ENCODE measurements at places on chromosomes 11 and 22.
A peak's percentile ranks its signal among the peaks of the same experiment; 100 is the strongest.

GRCh38 chr11:13966486-13966885, 4.0 kb downstream of the SPON1 start:
- DNase-seq: no peak

- DNase-seq: no peak
Measured at GRCh38 chr11:70029115-70029860, 48.8 kb upstream of the ANO1 start.

GRCh38 chr11:47617417-47617809, 23.2 kb upstream of the C1QTNF4 start:
- peak; percentile 85 for DNase-seq

- no peak for DNase-seq
Measured at GRCh38 chr22:41534219-41534618, 10.1 kb downstream of the POLR3H start.

- DNase-seq: no peak
Measured at GRCh38 chr22:44133901-44134571, 46.7 kb upstream of the PARVG start.

DNA sequence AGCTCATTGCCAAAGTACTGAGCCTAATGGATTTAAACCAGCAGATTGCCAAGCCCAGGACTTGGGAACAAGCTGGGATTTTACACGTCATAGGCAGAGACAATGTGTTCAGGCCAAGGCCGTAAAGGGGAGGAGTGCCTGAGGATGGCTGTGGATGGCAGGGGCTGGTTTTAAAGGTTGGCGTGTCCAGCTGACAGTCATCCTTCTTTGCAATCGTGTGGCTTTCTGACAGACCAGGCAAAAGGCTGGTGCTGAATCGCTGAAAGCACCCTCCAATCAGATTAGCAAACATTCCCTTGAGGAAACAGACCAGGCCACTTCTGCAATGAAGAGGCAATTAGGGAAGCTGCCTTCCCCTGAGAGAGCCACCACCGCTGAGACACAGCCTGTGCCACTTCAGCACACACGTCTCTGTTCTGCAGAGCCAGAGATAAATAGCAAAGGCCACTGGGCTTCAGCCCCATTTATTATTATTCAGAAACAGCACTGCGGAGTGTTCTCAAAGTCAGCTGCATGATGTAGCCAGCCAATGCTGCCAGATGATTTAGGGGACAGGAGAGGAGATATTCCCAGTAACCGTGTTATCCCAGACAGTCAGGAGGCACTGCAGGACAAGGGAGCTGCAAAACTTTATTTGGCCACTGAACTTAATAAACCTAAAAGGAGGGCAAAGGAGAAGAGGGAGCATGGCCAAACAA, 54.2 kb upstream of the CSNK2A3 start:
- no peak for DNase-seq

GRCh38 chr22:38021206-38021605, 36.0 kb upstream of the PICK1 start:
- DNase-seq: no peak

GRCh38 chr11:62269654-62270278, at the start of gene SCGB2A2:
Gene SCGB2A2, plus strand, starts transcription at chr11:62270158. Its CDS starts 59 bp downstream, at chr11:62270217.
- no peak for DNase-seq

GRCh38 chr11:117705866-117706265, 91.2 kb downstream of the DSCAML1 start:
- DNase-seq: no peak

- DNase-seq: peak; percentile 68
Measured at GRCh38 chr11:86938900-86939880, 16.0 kb downstream of the FZD4 start.

Measured in IMR-90 (cell line).